ENCODE measurements at places on chromosomes 3 and 15. TPM values are rescaled to one million over a fixed set of nuclear protein-coding genes. Genes with fewer than 3 reads are reported as not detected.

ARHGEF26 gene
- total RNA-seq = 5.8 TPM

CHRNA3 gene
- total RNA-seq = not detected

DOCK3 gene
- under 0.01 TPM for total RNA-seq

PLCD1 gene
- 30.1 TPM for total RNA-seq

ZNF620 gene
- 0.72 TPM for total RNA-seq

SLC25A26 gene
- total RNA-seq = 18.0 TPM

COL8A1 gene
- total RNA-seq = 414 TPM

ROBO1 gene
- 21.8 TPM for total RNA-seq

SPINK8 gene
- total RNA-seq = not detected

ST3GAL6 gene
- total RNA-seq = 10.7 TPM

MESP1 gene
- total RNA-seq = 2.3 TPM

SLC22A13 gene
- total RNA-seq = not detected

SMCO1 gene
- not detected for total RNA-seq

SAMMSON gene
- total RNA-seq = not detected

PTPRG gene
- 74.4 TPM for total RNA-seq

LIPH gene
- 5.2 TPM for total RNA-seq

CPNE9 gene
- not detected for total RNA-seq

TM4SF18 gene
- total RNA-seq = 0.36 TPM

B3GALNT1 gene
- total RNA-seq = 5.8 TPM

C3orf52 gene
- 1.6 TPM for total RNA-seq

HYAL2 gene
- total RNA-seq = 70.0 TPM

SUSD5 gene
- 4.2 TPM for total RNA-seq

C2CD4A gene
- 7.9 TPM for total RNA-seq

ROPN1 gene
- total RNA-seq = not detected

DUOXA2 gene
- not detected for total RNA-seq

ALPK3 gene
- 0.97 TPM for total RNA-seq

FRG2C gene
- total RNA-seq = not detected

IL17RB gene
- not detected for total RNA-seq

SERPINI1 gene
- 5.5 TPM for total RNA-seq

DCLK3 gene
- total RNA-seq = not detected

PLCB2 gene
- total RNA-seq = 1.1 TPM

IRAK2 gene
- 2.7 TPM for total RNA-seq
